ENCODE measurements at places on chromosomes 7 and 10. TPM values are rescaled to one million over a fixed set of nuclear protein-coding genes. Genes with fewer than 3 reads are reported as not detected.

FAM237B gene
- not detected for total RNA-seq

C7orf33 gene
- not detected for total RNA-seq

ZNF425 gene
- 0.74 TPM for total RNA-seq

CNTNAP2 gene
- total RNA-seq: 0.20 TPM

ANKRD61 gene
- 0.40 TPM for total RNA-seq

GRID2IP gene
- total RNA-seq: not detected

SLC25A40 gene
- total RNA-seq: 11.9 TPM

FAM25A gene
- not detected for total RNA-seq

ZP3 gene
- 0.60 TPM for total RNA-seq

NKX2-3 gene
- not detected for total RNA-seq

VDAC2 gene
- total RNA-seq: 164 TPM

AKR1C2 gene
- 0.89 TPM for total RNA-seq

CYP26C1 gene
- 0.30 TPM for total RNA-seq

HNRNPA2B1 gene
- total RNA-seq: 191 TPM

CRTAC1 gene
- 0.74 TPM for total RNA-seq

SH2D4B gene
- not detected for total RNA-seq

GHRHR gene
- not detected for total RNA-seq

INSYN2A gene
- 0.07 TPM for total RNA-seq

GPR26 gene
- total RNA-seq: not detected

ATRNL1 gene
- not detected for total RNA-seq

TMEM176A gene
- not detected for total RNA-seq

SKAP2 gene
- total RNA-seq: 40.2 TPM

SPDYE1 gene
- not detected for total RNA-seq

RGS10 gene
- total RNA-seq: 61.0 TPM

MINDY4 gene
- 5.6 TPM for total RNA-seq

CFAP43 gene
- 0.15 TPM for total RNA-seq

HMX2 gene
- total RNA-seq: not detected

OTUD1 gene
- total RNA-seq: 4.2 TPM

TMEM213 gene
- not detected for total RNA-seq

CHRM2 gene
- under 0.01 TPM for total RNA-seq

CNPY1 gene
- not detected for total RNA-seq
